ENCODE measurements at places on chromosomes 5 and 9. TPM values are rescaled to one million over a fixed set of nuclear protein-coding genes. Genes with fewer than 3 reads are reported as not detected.
A peak's percentile ranks its signal among the peaks of the same experiment; 100 is the strongest.

GRCh38 chr5:1657161-1657741 lies 133.5 kb upstream of the LPCAT1 start:
- no peak for DNase-seq

DNA sequence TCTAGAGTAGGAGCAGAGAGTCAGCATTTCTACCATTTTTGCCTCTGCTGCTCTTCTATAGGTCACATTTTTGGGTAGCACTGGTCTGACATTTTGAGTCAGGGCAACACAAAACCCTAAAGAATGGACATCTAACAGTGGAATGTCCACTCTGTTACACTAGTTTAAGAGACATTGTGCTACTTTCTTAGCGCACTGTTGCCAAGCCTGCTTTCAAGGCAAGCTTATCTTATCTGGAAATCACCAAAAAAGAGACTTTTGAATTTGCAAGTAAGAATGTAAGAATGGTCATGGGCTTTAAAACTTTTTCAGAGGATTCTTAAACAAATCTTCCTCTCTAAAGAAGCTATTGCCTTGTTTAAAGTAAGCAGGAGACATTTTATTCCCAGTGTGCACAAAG lies 73.0 kb upstream of the STARD4 start:
- no peak for DNase-seq

EDIL3 gene
- total RNA-seq: 7.7 TPM

GRCh38 chr5:31232273-31232888 lies 38.9 kb downstream of the CDH6 start:
- DNase-seq: peak; percentile 79

GRCh38 chr5:38847559-38848347 lies 1.9 kb downstream of the OSMR start:
- no peak for DNase-seq

DNA sequence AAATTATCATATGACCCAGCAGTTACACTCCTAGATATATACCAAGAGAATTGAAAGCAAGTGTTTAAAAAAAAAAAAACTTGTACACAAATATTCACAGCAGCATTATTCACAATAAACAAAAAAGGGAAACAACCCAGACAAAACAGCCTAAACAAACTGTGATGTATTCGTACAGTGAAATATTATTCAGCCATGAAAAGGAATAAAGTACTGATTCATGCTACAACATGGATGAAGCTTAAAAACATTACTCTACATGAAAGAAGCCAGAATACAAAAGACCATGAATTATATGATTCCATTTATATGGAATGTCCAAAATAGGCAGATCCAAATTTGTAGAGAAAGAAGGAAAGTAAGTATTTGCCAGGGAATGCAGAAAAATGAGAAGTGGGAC lies 161.1 kb downstream of the CWC27 start:
- DNase-seq: no peak

- no peak for DNase-seq
These were observed 43.0 kb upstream of the GNAQ start for GRCh38 chr9:78074385-78075291.

GRCh38 chr5:81216152-81216551 lies 17.0 kb upstream of the CKMT2 start:
- no peak for DNase-seq
